ENCODE measurements at places on chromosomes 2 and 18.

GRCh38 chr2:224110811-224111210 is 71.7 kb upstream of the SERPINE2 start:
- DNase-seq: no peak

DNA sequence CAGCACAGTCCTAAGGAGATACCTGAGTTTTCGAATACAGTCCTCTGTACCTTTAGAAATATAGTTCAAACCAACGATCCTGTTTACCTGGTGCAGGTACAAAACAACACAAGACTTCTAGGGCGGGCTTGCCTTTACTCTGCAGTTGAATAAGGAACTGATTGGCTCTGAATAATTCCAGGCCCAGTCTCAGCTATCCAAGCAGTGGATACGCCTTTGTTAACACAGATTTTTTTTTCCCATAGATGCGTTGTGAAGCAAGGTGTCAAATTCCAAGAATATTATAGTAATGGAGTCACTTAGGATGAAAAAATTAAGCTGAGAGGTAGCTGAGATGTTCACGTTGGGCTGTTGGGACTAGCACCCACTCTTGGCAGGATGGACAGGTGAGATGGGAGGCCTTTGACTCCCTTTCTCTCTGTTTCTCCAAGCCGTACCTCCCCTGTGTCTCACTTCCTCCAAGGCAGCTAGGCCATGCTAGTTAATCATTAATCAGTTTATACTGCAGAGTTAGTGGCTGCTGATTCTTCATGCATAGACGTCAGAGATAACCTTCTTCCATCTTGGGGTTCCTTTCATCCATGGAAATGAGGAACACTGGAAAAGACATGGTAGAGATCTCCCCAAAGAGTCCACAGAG is 380.8 kb upstream of the ACVR2A start:
- no peak for DNase-seq

DNA sequence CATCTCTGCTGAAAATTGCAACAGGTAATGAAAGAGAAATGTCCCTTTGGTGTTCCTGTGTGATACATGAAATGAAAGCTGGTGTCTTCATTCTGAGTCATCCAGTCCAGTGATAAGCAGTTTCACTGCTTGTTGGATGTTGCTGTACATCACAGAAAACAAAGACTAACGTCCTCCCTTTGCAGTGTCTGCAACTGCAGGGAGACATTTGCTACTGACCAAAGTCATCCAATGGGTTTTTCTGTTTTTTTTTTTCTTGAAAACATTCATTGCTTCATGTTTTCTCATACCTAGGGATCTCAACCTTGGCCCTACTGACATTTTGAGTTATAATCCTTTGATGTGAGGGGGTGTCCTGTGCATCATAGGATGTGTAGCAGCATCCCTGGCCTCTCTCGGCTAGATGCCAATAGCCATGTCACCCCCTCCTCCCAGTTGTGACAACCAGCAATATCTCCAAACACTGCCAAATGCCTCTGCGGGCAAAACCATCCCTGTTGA is 63.6 kb upstream of the FZD5 start:
- no peak for DNase-seq

GRCh38 chr2:43537137-43537536 is 58.7 kb downstream of the THADA start:
- DNase-seq: no peak

- no peak for DNase-seq
These were observed 56.2 kb upstream of the FOSL2 start for GRCh38 chr2:28336264-28336980.

DNA sequence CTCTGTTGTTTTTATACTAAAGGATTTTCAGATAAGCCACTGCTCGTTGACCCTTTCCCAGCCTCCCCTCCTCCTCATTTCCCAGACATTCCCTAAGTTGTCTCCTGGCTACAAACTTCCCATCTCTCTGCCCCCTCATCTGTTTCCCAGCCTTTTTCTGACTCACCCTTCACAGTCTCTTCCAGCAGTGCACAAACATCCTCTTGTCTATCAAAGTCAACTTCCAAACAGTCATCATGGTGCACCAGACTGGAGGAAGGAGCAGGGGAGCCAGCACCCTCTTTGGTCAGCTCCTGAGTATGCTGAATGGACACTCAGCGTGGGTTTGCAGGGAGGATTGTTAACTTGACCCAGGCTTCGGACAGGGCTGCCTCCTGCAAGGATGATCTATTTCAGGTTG is 26.6 kb upstream of the SPRED2 start:
- DNase-seq: no peak

DNA sequence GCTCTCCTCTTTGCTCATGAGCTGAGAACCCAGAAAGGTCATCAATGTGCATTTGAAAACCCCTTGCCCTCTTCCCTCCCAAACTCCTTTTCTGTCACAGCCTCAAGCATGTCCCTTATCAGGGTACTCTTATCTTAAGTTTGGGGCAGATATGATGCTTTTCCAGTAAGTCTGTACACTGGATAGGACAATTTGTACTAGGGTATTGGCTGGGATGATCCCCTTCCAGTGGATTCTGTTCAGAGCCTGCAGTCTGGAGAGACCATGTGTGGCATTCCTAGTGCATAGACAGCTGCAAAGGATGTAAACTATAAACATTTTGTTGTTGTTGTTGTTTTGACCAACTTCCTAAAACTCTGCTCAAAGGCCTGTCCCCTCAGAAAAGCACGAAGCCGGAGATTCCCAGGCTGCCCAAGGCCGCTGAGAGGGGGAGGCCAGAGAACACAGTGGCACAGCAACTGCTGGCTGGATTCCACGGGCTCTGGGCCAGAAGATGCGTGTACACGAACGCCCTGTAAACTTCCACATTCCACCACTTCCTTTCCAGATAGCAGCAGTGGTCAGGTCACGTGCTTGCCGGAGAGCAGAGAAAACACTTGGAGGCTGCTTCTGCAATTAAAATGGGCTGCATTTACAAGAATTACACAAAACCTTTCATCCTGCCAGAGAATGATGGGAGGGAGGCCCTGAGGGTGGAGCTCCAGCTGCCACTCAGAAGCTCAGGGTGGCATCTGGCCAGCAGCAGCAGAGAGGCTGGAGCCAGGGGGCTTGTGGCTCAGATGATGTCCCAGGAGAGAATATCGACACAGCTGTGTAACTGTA is 42.1 kb downstream of the BMP10 start:
- DNase-seq: peak; percentile 96

DNA sequence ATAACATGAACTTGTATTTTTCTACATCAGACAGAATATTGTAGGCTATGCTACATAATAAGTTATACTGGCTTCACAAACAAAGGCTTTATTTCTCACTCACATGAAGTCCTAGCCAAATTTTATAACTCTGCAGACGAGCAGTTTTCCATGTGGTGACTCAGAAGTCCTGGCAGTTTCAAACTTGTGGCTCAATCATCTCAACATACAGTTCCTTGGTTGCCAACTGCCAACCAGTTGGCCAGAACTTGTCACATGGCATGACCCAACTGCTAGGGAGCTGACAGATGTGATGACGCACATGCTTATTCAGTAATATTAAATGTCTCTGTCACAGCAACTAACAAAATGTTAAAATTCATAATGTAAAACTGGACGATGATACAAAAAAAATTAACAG is 63.8 kb upstream of the ZC3H15 start:
- peak; percentile 97 for DNase-seq

- no peak for DNase-seq
These were observed 131.0 kb downstream of the DNAH6 start for GRCh38 chr2:84647267-84647666.

DNA sequence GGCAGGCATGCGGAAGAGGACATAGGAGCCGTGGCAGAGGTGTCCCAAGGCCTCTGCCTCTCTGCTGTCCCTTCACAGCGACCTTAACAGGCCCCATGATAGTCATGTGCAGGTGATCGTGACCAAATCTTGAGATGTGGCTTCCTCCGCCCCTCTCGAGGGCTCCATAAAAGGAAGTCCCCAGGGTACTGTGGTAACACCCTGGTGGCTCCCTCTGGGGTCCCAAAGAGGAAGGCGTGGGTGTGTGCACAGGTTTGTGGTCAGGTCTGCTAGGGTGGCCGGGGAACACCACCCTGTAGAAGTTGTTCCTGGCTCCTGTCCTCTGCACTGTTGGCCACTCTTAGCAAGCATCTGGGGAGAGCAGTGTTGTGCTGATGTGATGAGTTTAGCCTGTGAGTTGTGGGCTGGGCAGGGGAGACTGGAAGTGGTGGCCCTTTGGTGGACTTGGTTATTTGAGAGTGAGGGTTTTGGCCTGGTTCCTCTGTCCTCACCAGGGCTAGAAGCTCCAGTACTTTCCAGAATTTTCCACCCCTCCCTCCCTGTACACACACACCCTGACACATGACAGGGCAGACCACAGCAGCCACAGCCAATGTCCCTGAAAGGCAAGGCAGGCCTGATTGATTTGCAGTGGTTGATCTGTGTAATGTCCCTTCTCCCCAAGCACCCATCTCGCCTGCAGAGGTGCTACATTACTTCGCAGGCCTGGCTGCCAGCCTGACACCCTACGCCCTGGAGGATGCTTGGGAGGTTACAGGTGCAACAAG is 68.9 kb upstream of the BOD1L2 start:
- DNase-seq: no peak

- no peak for DNase-seq
These were observed 46.5 kb upstream of the RAB31 start for GRCh38 chr18:9661564-9661963.

DNA sequence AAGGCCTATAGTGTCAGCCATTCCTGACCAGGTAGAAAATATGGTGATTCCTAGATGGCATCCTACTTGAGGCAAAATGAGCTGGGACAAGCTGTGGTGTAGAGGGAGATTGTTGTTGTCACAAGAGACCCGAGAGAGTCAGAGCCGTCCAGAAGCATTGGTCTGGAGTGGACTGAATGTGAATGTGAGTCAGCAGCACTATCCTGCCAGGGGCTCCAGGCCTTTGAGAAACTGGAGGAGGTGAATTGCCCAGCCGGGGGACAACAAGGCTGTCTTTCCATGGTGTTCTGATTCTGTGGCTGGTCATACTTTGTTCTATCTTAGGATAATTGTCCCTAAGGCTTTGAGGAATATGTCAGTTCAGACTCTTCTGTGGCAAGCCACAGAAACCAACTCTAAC is 29.4 kb upstream of the EIF2AK3 start:
- peak; percentile 69 for DNase-seq

- no peak for DNase-seq
These were observed 53.7 kb upstream of the ST3GAL5 start for GRCh38 chr2:85942346-85942957.

DNA sequence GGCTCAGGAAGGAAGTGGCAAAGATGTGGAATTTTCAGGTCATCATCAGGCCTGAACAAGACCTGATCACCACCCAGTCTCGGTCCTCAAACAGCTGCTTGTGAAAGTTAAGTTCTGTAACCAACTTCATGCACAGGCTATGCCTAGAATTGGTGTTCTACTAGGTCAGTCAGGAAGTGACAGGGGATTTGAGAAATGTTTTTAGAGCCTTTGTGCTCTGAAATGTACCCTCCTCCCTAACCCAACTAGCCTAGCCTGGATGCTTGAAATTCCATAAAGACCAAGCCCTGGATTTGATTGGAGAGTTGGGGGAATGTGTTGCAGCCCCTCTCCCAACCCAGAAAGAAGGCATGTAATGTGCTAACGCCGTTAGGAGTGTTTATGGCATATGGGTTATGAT is 63.3 kb downstream of the TGOLN2 start:
- DNase-seq: no peak

- DNase-seq: no peak
These were observed 30.2 kb upstream of the GPR55 start for GRCh38 chr2:230955163-230955737.

- no peak for DNase-seq
These were observed 48.6 kb downstream of the LINC00305 start for GRCh38 chr18:64100116-64100922.

DNA sequence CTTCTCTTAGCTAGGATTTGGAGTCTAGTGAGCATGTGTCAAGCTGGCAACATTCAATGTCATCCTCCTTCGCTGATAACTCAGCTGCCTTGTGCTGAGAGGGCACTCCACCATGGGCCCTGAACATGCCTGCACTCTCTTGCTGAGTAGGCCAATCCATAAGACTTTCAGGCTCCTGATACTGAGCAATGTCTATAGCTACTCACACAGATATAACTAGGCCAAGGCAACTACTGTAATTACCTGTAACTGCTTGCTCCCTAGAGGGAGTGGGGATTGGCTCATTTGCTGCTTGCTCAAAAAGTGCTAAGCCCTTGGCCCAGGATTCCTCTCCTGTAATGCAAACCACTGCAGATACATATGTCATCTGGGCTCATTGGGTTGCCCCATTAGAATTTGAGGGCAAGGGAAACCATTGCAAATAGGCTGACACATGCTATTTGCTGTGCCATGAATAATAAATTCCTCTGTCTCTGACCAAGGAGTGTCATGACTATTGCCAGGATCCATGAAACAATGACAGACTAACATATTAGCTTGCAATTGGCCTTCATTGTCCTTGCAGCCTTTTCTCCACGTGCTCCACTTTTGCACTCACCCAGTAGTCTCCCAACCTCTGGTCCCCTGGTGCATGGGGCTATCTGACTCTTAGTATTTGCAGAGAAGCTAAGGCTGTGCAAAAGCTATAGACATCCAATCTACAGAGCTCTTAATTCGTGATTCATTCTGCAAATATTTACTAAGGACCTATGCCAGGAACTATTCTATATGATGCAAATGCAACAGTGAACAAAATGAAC is 36.9 kb upstream of the BMPR2 start:
- DNase-seq: peak; percentile 54

DNA sequence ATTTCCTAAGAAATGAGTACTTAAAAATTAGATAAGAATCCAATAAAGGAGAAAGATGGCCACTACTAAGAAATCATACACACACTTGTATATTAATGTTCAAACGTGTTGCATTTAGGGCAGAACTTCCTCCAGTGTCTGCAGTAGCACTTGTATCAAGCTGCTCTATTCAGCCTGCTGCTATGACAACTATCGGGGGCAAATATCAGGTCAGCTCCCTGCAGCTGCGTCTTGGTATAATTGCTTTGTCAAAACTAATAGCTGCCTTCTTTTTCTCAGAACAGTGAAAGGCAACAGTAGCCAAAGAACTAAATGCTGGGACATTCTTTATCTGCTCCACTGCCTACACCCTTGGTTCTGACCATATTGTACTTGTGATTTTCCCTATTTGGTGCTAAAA is 300.7 kb downstream of the NOL4 start:
- no peak for DNase-seq

GRCh38 chr18:67402543-67402942 is 114.0 kb downstream of the DSEL start:
- peak; percentile 86 for DNase-seq

- DNase-seq: peak; percentile 65
These were observed 45.4 kb downstream of the M1AP start for GRCh38 chr2:74602586-74603281.

GRCh38 chr2:151103551-151103950 is 158.1 kb downstream of the RBM43 start:
- no peak for DNase-seq
